SK-MEL-5 (cell line): ENCODE measurements at places on chromosomes 1 and 21.

GRCh38 chr1:36175137-36176095 lies 19.5 kb downstream of the MAP7D1 start:
- DNase-seq = peak; percentile 40

GRCh38 chr1:164914208-164914607 lies 355.2 kb downstream of the PBX1 start:
- peak; percentile 22 for DNase-seq

DNA sequence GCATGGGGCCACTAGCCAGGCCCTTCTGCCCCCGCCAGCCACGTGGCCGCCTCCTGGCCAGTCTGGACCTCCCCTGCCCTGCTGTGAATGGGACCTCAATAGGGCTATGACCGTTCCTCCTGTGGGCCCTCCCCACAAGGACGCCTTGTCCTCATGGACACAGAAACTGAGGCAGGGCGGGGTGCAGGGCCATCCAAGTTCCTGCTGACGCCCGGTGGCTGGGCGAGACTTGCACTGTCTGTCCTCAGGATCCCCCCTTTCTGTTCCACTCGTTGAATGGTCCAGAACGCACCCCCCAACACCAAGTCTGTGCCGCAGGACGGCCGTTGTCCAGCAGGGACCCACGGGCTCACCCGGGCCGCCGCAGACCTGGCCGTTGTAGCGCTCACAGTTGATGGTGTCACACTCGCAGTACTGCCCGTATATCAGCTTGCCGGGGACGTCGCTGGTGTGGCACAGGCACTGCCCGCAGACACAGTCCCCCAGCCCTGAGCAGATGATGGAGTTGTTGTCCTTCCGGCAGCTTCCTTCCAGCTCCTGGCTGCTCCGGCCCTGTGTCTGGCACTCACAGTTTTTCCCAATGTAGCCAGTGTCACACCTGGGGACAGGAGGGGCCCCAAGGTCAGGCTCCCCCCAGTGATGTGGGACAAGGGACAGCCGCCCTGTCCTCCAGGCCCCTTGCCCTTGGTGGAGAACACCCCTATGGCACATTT lies 16.3 kb upstream of the PTTG1IP start:
- no peak for DNase-seq

DNA sequence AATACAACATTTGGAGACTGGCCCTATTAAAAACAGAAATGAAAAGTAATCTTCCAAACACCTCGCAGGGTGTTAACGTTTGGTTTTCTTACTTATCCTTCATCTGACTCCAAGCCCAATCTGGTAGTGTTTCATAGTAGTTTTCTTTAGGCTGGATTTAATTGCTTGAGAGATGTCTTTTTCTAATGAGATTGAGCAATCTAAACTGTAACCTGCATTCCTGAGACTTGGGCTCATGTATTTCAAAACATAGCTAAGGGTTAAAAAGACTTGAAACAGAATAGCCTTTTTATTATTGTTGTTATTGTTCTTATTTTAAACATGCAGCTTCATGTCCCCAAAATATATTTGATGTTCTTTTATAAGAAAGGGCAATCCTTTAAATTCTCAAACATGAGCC lies 278.9 kb downstream of the TGFB2 start:
- no peak for DNase-seq

- no peak for DNase-seq
Measured at GRCh38 chr1:106289265-106289928, 767.1 kb upstream of the PRMT6 start.

DNA sequence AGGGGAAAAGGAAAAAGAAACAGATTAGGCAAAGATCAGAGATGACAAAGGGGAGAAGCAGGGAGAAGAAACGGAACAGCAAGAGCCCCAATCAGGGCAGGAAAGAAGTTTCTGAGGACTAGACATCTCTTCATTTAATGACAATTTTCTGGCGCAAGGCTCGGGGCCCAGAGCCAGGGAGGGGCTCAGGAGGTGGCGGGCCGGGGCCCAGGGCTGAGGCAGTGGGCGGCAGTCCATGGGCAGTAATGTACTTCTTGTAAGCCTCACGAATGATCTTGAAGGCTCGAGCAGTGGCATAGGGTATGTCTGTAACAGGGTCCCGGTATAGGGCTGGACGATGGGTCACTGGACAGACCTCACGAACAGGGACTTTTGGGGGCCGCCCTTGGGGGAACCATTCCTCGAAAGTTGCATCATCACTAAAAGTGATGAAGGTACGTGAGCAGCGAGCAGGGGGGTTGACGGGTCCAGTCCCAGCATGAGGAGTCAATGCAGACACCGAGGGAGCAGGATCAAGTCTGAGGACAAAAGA lies 799 bp upstream of the TMOD4 start:
- DNase-seq = no peak

- no peak for DNase-seq
Measured at GRCh38 chr1:32897082-32898049, 3.8 kb downstream of the TMEM54 start.

DNA sequence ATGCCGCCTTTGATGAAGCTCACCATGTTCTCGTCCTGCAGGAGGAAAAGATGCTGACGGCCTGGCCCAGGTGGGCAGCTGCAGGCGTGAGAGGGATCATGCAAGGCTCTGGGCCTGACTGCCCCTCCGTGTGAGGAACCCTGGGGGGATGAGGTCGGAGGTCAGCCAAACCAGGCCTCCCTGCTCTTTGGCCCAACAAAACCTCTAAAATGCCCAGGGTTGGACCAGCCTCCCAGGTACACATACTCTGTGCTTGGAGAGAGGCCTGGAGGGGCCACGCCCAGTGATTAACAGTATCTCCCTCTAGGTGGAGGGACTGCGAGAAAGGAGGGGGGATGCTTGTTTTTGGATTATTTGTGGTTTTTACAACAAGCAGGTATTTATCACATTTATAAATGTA lies 21.1 kb downstream of the TTC39A start:
- no peak for DNase-seq

DNA sequence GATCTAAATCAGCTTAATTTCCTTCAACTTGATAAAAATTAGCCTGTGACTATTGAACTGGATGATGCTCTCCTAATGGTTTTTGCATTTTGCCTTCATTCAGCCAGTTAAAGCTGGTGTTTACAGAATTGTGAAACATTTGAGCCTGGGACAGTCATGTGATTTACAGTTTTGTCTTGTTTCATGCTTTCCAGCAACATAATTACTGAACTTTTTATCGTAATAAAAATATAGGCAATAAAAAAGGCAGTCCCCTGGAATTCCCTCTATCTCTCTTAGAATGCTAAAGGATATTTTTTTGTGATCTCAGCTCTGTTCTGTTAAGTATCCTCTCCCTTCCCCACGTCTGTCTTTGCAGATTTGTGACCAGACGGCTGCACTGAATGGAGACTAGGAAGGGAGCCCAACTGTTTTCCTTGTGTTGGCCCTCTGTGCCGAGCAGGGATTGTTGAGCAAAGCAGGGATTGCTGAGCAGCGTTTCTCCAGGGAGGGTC lies 70.3 kb upstream of the RGL1 start:
- no peak for DNase-seq

GRCh38 chr1:1356796-1357401 lies 1.5 kb downstream of the MXRA8 start:
- no peak for DNase-seq

DNA sequence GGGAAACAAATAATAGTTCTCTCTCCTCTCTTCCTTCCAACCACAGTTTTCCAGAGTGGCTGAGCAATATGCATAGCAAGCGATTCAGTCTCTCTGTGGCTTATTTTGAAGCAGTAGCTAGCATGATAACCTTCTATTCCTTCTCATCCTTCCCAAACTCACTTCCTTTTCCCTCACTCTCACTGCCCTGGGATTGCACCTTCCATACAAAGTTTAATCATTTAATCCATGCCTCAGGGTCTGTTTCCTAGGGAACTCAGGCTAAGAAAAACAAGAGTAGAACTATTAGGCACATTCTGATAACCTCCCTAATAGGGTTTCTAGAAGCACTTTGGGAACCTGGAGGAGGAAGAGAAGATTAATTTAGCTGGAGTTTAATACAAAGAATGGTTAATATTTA lies 97.7 kb upstream of the S1PR1 start:
- no peak for DNase-seq

DNA sequence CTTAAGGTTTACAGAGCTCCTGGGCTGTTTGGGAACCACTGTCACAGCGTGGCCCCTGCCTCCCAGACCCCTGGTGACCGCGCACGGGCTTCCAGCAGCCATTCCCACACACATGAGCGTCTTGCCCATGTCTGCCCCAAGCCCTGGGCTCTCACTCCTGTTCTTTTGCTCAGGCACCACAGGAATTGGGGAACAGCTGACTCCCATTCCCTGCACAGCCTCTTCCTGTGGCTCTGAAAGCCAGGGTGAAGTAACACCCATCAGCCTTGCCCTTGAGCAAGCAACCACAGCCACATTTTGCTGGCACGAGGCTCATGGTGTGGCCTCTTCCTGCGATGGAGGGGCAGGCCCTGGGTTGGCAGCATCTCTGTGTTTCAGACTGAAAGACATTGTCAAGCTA lies 14.3 kb upstream of the GPR157 start:
- peak; percentile 47 for DNase-seq

GRCh38 chr1:203229471-203230135 lies at the start of gene CHIT1:
Gene CHIT1, minus strand, starts transcription at chr1:203229673. Its CDS starts 37 bp downstream, at chr1:203229636.
- DNase-seq = no peak

DNA sequence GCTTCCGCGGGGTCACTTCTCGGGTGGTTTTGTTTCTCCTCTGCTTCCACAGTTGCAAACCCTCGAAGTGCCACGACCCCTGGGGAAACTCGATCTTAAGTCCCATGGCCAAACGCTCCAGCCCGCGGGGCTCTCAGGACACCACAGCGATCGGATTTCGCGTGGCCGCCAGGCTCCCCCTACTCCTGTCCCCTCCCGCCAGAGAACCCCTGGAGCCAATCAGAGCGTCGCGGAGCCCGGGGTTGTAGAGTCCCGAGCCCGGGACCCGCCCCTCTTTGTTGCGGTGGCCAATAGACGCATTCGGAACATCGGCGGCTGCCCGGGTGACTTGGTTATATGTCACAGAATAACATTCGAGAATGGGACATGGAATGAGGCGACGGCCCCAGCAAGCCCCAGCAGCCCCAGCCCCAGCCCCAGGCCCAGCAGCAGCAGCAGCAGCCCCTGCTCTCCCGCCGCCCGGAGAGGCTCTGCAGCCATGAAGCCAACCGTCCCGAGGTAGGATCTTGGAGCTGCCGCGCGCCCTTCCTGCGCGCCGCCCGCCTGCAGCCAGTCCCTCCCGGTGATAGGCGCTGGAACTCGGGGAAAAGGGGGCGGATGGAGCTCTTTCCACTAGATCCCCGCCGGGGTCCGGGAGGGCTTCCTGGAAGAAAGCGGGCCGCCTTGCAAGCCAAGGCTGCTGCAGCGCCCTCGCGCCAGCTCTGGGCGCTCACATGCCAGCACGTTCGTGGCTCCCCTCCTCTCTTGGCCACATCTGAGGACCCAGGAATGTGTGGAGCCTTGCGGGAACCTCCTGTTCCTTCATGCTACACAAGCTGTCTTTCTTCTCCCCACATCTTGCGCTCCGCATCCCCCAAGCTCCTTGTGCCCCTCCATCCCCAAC lies at the start of gene VASH2:
VASH2 (plus strand) TSS at position 299 of the 883 bp plus-strand sequence. CDS start 1,002 bp downstream, outside the sequence.
- DNase-seq = peak; percentile 81

- peak; percentile 32 for DNase-seq
Measured at GRCh38 chr1:50368179-50369007, 54.9 kb downstream of the DMRTA2 start.

GRCh38 chr1:10283318-10283984 lies 73.1 kb downstream of the KIF1B start:
- DNase-seq = no peak

DNA sequence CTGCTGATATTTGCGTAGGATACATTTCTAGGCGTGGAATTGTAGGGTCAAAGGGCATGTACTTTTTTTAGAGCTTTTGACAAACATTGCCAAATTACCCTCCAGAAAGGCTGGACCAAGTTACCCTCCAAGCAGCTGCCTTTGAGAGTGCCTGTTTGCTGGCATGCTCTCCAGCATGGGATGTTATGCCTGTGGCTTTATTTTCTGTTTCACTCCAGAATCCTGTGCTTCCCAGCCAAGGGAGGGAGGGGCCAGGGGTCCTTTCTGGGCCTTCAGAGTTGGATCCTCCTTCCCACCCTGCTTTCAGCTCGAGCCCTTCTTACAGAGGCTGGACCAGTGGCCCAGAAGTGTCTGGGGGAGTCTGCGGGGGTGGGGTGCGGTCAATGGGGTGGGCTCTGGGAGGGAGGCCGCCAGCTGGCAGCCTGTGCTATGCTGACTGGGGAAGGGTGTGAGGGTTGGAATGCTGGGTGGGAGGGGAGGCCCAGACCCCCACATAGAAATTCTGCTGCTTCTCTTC lies 81.2 kb downstream of the EPHB2 start:
- DNase-seq = no peak

DNA sequence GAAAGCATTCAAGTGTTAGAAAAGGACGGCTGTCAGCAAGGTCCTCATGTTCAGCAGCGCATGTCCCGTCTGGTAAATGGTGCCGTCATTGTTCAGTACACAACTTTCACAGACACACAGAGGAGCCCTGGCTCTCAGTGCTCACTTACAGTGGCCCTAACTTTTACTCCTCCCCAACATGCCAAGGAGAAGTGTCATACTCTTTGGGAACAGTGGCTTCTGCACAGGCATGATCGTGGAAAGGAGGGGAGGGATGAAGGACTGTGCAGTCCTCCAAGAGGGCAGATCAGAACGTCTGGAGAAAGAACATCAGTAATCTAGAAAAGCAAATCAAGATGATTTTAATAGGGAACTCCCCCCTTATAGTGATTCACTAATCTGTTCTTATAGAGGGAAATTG lies 3.8 kb upstream of the GRHL3 start:
- DNase-seq = no peak

- no peak for DNase-seq
Measured at GRCh38 chr1:38474738-38475623, 384.6 kb downstream of the RRAGC start.

GRCh38 chr1:40750451-40750908 lies 33.1 kb upstream of the KCNQ4 start:
- DNase-seq = no peak

- no peak for DNase-seq
Measured at GRCh38 chr1:8674912-8675311, 142.5 kb downstream of the RERE start.

DNA sequence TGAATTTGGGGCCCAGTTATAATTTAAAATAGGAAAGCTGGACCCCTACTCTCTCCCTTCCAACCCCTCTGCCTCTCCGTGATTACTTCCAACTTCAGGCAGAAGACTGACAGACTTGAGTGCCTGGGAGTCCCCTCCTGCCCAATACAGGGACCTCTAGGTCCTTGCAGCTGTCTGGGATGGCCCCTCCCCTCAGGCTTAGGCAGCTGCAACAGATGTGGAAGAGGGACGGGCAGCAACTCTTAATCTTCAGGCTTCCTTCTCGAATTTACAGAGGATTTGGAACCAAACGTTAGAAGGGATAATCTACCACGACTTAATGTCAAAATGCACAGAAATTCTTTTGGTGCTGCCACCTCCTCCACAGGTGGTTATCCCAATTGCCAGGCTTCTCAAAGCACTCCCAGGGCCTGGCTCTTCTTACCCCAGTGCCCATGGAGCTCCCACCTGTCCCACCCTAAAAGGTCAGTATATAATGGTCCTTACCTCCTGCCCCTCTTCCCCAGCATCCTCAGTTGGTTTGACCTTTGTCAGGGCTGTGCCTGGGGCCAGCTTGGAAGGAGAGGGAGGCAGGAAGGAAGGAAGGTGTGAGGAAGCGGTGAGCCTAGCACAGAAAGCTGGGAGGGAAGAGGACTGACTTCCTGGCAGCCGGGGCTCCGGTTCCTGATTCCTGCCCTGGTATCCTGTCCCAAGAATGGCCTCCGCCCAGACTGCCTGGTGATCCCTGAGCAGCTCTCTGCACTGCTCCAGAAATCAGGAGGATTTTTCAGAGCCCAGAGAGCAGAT lies 2.8 kb downstream of the PEA15 start:
- DNase-seq = no peak

- DNase-seq = no peak
Measured at GRCh38 chr1:150234309-150234565, 1.7 kb downstream of the ANP32E start.

GRCh38 chr1:12435639-12436344 lies 182.2 kb downstream of the DHRS3 start:
- DNase-seq = no peak
